Naive thymus-derived CD4-positive, alpha-beta T cell (primary cell): ENCODE measurements at places on chromosomes 5 and 9. TPM values are rescaled to one million over a fixed set of nuclear protein-coding genes. Genes with fewer than 3 reads are reported as not detected.

GRCh38 chr9:111897601-111898137, 1.1 kb downstream of the UGCG start:
- DNase-seq: no peak
- no peaks in the 10 kb centered on the region for H3K36me3 ChIP-seq
- peaks cover 39% of the 10 kb centered on the region for H3K4me1 ChIP-seq
- H3K4me3 ChIP-seq: peak overlapping the region; percentile 87
- peak overlapping the region; percentile 80 for H3K27ac ChIP-seq

DNA sequence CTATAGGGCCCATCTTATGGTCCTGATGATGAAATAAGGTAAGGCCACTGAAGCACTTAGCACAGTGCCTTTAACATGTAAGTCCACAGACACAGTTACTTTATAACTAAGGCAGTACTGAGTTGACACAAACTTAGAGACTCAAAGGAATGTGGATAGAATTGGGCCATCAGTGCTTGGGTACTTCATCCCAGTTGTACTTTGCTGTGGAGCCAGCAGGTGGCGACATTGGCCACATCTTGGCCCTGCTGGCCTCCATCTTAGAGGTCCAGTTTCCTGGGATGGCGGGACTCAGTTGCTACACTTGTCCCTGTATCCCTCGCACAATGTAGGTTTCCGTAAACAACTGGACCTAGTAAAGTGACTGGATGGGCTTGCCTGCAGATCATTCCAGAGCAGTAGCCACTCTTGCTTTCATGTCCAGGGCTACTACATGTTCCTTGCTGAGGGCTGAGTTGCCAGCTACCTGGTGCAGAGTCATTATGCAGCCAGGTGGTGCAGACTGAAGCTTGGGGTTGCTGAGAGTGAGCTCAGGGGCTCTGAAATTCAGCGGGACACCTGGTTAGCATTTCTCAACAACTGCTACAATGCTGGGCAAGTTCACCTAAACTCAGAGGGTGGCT, 10.6 kb downstream of the MTAP start:
- H3K4me1 ChIP-seq: peaks cover 12% of the 10 kb centered on the region
- H3K27ac ChIP-seq: no peak overlapping the region
- H3K36me3 ChIP-seq: peaks cover 5% of the 10 kb centered on the region
- H3K27me3 ChIP-seq: no peaks in the 10 kb centered on the region

- DNase-seq: no peak
- no peaks in the 10 kb centered on the region for H3K27me3 ChIP-seq
- H3K4me3 ChIP-seq: no peak overlapping the region
These were observed 54.5 kb downstream of the GALNT12 start for GRCh38 chr9:98861781-98862504.

- no peaks in the 10 kb centered on the region for H3K36me3 ChIP-seq
- no peak overlapping the region for H3K4me3 ChIP-seq
- no peak for DNase-seq
- H3K27me3 ChIP-seq: no peaks in the 10 kb centered on the region
- H3K27ac ChIP-seq: no peak overlapping the region
These were observed 221.2 kb upstream of the CLINT1 start for GRCh38 chr5:158080112-158080511.

DNA sequence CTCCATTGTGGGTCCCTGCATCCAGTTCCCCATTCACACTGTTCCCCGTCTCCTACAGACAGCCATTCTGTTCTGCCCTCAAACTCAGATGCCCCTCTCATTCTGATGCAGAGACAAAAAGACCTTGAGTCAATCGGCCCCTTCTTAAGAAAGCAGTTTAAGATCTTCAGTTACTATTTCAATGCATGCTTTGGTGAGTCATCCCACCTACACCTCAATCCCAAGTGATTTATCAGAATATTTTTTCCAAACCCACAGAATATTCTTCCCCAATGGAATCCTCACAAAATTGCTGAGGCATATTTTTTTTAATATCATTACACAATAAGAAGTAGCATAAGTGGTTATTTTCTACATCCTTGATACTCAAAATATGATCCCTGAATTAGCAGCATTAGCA, 92.4 kb upstream of the SLC1A1 start:
- H3K27ac ChIP-seq: no peak overlapping the region
- H3K4me3 ChIP-seq: no peak overlapping the region
- no peak for DNase-seq
- no peaks in the 10 kb centered on the region for H3K4me1 ChIP-seq
- H3K27me3 ChIP-seq: no peaks in the 10 kb centered on the region

DNA sequence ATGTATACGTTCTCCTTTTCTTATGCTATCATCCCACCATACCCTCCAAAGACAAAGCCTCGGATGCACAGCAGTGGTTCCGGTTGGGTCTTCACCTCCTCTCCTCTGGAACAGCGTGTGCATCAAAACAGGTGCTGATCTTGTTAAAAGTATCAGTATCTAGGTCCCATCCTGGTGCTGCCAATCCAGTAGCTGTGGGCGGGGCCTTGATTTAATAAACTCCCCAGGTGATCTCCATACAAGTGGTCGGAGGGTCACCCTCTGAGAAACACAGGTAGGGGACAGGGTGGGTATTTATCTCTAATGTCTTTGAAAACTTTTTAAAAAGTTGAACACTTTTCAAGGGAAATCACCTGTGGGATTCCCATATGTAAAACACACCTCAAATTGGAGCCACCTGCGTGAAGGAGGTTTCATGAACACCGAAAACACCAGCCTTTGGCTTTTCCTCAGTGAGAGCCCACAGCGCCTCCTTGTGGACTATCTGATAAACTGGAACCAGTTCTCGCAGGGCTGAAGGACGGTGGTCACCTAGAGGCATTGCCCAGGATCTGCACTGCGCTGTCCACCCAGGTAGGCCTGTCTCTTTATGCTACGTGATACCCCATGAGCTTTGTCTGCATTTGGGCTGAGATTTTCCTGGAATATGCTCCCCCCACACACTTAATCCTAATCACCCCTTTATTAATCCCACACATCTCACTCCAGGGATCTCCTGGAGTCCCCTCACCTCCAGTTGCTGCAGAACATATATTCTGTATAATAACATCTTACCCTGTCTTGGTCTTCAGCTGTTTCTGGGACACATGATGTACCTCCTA, 80.5 kb upstream of the EPB41L4B start:
- H3K4me1 ChIP-seq: no peaks in the 10 kb centered on the region
- no peaks in the 10 kb centered on the region for H3K27me3 ChIP-seq
- no peak for DNase-seq
- no peaks in the 10 kb centered on the region for H3K36me3 ChIP-seq
- no peak overlapping the region for H3K4me3 ChIP-seq

DNA sequence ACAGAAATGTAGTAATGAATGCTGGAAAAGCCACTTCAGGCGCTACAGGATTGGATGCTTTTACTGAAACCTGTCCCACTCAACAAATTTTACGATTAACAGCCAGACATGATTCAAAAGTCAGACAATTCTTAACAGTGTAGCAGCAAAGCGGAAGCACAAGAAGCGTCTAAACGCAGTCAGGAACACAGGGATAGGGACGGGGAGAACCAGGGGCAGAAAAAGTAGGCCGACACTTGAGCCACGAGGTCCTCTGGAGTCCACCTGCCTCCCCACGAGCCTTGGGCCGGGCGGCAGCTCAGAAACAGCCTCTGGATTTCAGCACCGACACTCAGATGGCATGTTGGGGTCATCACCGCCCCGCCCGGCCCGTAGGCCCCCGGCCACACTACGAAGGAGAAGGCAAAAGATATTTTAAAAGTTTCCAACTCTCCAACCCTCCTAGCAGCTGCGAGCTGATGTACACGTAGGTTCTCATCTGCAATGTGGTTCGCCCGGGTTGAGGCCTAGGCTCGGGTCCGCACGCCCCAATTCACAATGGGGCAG, 615 bp downstream of the RACK1 start:
- DNase-seq: no peak
- H3K4me1 ChIP-seq: peaks cover 42% of the 10 kb centered on the region
- peak overlapping the region; percentile 99 for H3K4me3 ChIP-seq
- H3K27me3 ChIP-seq: no peaks in the 10 kb centered on the region
- H3K36me3 ChIP-seq: peaks cover 23% of the 10 kb centered on the region

- H3K27me3 ChIP-seq: no peaks in the 10 kb centered on the region
- no peak for DNase-seq
- no peaks in the 10 kb centered on the region for H3K4me1 ChIP-seq
- no peak overlapping the region for H3K27ac ChIP-seq
- no peak overlapping the region for H3K4me3 ChIP-seq
These were observed 147.5 kb upstream of the FGF10 start for GRCh38 chr5:44536650-44537260.

- no peaks in the 10 kb centered on the region for H3K4me1 ChIP-seq
- no peak overlapping the region for H3K4me3 ChIP-seq
These were observed 34.5 kb upstream of the SAP30L start for GRCh38 chr5:154411338-154411737.

DNA sequence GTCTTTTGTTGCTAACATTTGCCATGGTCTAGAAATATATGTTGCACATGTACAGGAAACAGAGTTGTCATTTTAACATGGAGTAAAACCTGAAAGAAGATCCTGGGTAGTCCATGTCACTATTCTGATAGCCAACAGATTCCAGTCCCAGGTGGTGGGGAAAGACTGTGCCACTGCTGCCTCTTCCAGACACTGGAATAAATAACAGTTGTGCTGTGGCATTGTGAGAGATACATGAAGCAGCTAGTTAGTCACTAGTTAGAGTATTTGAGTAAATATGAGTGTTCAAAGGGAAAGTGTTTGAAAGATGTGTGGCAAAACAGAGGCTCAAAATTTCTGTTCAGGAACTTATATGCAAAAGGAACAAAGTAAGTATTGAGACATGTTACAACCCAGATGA, 1408.3 kb downstream of the EFNA5 start:
- no peaks in the 10 kb centered on the region for H3K4me1 ChIP-seq
- no peak for DNase-seq
- no peak overlapping the region for H3K4me3 ChIP-seq
- H3K36me3 ChIP-seq: no peaks in the 10 kb centered on the region
- H3K27ac ChIP-seq: no peak overlapping the region

DNA sequence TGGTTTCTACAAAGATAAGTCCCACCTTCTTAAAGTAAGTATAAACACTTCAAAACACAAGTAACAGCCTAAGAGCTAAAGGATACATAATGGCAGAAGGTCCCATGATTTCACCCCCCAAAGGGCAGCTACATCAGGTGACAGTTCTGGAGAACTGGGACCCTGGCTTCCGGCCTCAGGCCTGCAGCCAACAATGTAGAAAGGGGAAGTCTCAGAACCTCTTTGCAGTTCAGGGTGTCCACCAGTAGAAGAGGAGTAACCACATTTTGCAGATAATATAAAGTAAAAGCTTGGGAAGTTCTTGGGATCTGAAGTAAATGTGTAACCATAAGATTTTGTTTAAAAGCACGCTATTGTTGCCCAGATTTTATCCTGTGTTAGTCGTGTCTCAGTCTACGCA, 267.4 kb upstream of the VLDLR start:
- H3K4me1 ChIP-seq: no peaks in the 10 kb centered on the region
- no peak overlapping the region for H3K27ac ChIP-seq
- no peak for DNase-seq
- H3K27me3 ChIP-seq: no peaks in the 10 kb centered on the region

DNA sequence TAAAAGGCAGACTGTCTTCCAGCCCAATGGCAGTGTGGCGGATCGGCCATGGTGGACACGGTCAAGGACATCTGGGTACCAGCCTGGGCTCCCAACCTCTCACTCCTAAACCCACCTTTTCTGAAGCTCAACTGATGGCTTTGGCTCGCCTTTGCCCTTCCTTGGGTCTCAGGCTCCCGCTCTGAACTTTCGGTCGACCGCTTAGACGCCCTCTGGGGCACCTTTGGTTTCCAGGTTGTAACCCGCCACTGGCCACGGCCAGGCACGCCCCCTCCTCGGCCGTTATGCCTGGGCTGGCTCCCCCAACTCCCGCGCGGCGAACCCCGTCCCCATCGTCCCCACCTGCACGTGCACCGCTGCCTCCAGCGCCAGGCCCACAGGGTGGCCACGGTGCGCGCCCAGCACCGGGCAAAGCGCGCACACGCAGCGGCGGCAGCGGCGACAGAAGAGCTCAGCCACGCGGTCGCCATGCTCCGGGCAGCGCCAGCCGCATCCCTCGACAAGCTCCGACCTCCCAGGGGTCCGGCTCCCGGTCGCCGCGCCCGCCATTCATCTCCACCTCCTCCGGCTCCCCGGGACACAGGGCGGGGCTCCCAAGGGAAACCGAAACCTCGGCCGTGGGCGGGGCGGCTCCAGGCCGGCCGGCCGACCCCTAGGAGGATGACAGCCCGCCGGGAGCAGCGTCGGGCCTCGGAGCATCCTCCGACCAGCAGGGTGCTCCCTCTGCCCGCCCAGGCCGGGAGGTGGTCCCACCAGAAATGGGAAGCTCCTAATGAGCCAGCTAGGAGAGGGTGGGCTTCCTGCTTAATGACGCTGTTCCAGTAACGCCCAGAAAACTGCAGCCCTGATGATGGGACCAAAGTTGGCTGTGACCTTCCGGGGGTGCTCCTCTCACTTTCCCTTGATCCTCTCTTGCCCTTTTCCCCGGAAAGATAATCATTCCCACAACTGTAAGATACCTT, at the start of gene TRIM14:
Gene TRIM14 (minus strand): TSS at position 583 of the 962 bp plus-strand sequence. CDS start 34 bp downstream, at position 549.
- H3K27me3 ChIP-seq: no peaks in the 10 kb centered on the region
- peaks cover 39% of the 10 kb centered on the region for H3K4me1 ChIP-seq
- DNase-seq: peak; percentile 39
- peak within 1 kb of the TSS; percentile 93 for H3K27ac ChIP-seq
- H3K36me3 ChIP-seq: no peaks in the 10 kb centered on the region
- peak within 1 kb of the TSS; percentile 78 for H3K4me3 ChIP-seq

DNA sequence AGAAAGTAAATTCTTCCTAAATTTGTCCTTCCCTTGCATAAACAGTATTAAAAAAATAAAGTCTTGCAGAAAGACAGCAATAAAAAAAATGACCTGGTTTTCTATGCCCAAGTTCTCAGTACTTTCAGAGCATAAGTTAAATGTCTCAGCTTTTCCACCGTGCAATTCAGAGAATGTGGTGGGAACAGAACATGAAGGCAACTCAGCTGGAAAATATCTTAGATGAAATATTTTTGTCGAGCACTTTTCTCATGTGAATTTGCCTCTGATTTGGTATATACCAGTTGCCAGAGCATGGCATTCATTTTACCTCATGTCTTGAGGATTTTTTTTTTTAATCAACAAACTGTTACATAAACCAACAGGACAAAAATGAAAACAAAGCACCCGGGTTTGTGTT, 176.1 kb downstream of the CETN3 start:
- H3K4me1 ChIP-seq: no peaks in the 10 kb centered on the region
- no peaks in the 10 kb centered on the region for H3K36me3 ChIP-seq
- H3K4me3 ChIP-seq: no peak overlapping the region
- H3K27ac ChIP-seq: no peak overlapping the region
- no peak for DNase-seq

GRCh38 chr9:133709015-133709611, 29.0 kb downstream of the SARDH start:
- H3K36me3 ChIP-seq: no peaks in the 10 kb centered on the region
- no peaks in the 10 kb centered on the region for H3K27me3 ChIP-seq
- no peak overlapping the region for H3K4me3 ChIP-seq

- no peak overlapping the region for H3K4me3 ChIP-seq
- H3K36me3 ChIP-seq: no peaks in the 10 kb centered on the region
- H3K4me1 ChIP-seq: no peaks in the 10 kb centered on the region
- no peak for DNase-seq
- no peak overlapping the region for H3K27ac ChIP-seq
These were observed 390.6 kb upstream of the C9orf72 start for GRCh38 chr9:27963836-27964235.

- H3K4me1 ChIP-seq: no peaks in the 10 kb centered on the region
- no peak overlapping the region for H3K4me3 ChIP-seq
- DNase-seq: no peak
- no peaks in the 10 kb centered on the region for H3K36me3 ChIP-seq
- H3K27ac ChIP-seq: no peak overlapping the region
These were observed 107.6 kb upstream of the PRSS3 start for GRCh38 chr9:33687779-33688178.

The NFIB gene
- not detected for total RNA-seq

The PRKACG gene
- not detected for total RNA-seq

The CTNNA1 gene
- 7.1 TPM for total RNA-seq

The C7 gene
- not detected for total RNA-seq

The CDH12 gene
- not detected in 2 replicates for total RNA-seq

The TERT gene
- total RNA-seq: 2.3 TPM

The GABRA6 gene
- total RNA-seq: not detected in 2 replicates

The CMYA5 gene
- 0.13 TPM for total RNA-seq

The PCDHGA5 gene
- total RNA-seq: 0.16 TPM
